ENCODE measurements at places on chromosomes 12 and 14. TPM values are rescaled to one million over a fixed set of nuclear protein-coding genes. Genes with fewer than 3 reads are reported as not detected.

Gene BCL11B
- total RNA-seq = 17.6 TPM

Gene RNASE4
- total RNA-seq = 31.1 TPM

Gene TMTC1
- 21.9 TPM for total RNA-seq

Gene SOX5
- 16.4 TPM for total RNA-seq

Gene SYNDIG1L
- not detected for total RNA-seq

Gene LTB4R2
- 13.9 TPM for total RNA-seq

Gene IFNG-AS1
- total RNA-seq = 0.49 TPM

Gene TAS2R13
- 6.2 TPM for total RNA-seq

Gene KLRF1
- 0.39 TPM for total RNA-seq

Gene RFX4
- total RNA-seq = not detected

Gene PZP
- total RNA-seq = 0.20 TPM

DNA sequence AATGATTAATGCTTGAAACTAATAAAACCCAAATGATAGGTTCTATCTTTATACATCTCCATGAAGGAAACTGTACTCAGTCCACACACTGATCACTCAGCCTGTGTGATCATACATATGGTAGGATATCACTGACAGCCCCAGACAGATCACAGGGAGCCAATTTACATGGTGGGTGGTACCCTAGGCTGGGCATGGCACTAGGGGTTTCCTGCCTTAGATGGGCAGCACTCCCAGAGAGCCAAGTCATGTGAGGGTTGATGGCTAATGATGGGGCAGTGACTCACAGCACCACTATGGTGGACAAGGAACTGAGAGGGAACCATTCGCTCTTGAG is 89.6 kb upstream of the PTPRR start:
- no peak for DNase-seq

DNA sequence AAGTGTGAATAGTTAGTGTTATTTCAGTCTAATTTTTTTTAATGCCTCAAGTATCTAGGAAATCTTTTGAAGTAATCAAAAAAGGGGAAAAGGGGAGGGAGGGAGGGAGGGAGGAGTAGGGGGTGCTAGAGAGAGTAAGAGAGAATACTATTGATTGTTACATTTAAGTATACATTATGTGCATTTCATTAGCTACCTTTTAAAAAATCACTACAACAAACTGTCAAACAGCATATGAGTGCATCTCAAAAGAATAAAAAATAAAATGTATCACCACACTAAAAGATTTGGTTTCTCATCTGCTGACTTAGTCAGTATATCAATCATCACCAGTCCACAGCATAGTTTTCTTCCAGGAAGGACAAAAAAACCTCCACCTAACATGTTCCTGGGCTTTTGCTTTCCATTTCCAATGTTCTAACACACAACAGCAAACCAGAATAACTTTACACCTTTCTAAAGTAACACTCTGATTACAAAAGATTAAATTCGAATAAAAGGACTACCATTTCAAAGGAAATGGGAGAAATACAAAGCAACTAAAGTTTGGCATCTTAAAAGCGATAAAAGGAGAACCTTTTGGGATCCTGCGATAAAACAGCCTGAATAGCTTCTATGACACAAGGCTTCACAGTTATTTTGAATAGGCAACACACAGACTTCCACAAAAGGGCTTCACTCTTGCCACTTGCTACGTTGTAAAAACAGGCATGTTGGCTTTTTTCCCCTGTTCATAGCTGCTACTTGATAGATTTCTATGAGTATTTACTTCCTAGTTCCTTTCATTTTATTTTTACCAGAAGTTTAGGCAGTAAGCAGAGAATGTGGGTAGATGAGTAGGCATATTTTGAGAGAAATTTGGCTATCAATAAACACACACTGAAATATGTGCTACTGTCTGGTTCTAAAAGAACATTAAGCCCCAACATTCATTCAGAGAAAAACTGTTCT is 160.9 kb downstream of the EPS8 start:
- no peak for DNase-seq

DNA sequence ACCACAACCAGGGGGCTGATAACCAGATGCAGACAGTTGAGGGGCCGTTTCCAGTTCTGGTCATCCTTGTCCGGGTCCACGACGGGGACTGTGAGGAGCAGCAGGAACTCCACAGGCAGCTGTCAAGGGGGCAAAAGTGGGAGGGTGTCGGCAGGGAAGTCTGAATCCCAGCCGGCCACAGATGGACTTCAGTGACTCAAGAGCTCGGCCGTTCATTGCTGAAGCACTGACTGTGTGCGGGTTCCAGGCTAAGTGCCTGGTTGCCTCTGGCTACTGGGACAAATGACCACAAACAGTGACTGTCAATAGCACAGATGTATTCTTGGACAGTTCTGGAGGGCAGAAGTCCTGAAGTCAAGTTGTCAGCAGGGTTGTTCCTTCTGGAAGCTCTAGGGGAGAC is 19.6 kb downstream of the SLC8B1 start:
- DNase-seq = no peak

DNA sequence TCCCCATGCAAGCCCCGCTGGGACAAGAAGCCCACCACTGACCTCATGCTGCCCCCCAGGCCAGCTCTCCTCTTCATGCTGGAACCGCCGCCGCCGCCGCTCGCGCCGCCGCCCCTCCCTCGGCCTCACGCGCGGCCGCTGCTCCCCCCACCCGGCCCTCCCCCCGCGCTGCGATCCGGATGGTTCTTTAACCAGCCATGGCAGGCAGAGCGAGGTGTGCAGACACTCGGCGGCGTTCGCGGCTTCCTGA is at the start of gene DCAF5:
Gene DCAF5 (minus strand): TSS at position 218 of the 250 bp plus-strand sequence. CDS start 141 bp downstream, at position 77.
- DNase-seq = no peak

DNA sequence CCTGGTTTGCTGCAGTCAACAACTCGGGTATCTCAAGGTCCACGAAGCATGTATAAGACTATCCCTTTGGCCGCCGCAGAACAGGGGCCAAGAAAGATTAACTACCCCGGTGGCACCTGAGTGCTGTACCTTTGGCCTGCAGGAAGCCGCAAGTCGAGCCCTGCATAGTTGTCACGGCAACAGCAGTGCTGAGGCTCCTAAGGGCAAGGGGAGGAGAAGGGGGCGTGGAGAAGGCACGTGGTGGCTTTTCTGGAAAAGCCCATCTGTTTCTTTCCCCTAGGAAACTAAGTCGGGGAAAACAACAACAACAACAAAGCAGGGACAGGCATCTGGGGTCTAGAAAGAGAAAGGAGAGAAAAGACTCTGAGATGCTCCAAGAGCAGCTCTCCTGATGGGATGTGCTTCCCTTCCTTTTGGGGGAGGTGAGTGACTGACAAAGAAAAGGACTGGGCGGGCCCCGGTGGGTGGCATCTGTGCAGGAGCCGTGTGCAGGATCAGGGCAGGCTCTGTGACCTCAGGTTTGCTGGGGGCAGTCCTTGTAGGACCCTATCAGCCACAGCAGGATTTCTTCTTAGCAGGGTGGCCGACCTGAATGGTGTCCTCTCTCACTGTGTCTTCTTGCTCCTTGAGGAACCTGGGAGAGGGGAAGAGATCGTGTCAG is 123.9 kb downstream of the PRMT8 start:
- DNase-seq = no peak

GRCh38 chr12:5611162-5611561 is 179.3 kb downstream of the NTF3 start:
- no peak for DNase-seq

DNA sequence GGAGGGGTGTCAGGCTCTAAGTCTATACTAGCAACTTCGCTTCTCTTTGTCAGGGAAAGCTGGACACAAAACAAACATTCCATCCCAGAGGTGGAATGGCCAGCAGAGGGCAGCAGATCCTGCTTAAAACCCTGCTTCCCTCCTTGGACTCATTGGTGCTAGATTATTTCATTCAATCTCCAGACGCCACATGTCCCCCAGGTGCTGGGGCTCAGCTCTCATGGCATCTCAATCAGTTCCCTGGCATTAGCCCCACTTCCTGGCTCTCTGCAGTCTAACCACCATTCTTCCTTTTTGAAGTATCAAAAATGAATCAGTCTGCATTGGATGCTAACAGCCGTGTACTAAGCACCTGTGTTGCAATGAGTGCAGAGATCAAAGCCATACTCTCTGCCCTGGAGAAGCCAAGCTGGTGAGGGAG is 8.1 kb upstream of the PPP1R1A start:
- DNase-seq = peak; percentile 7

DNA sequence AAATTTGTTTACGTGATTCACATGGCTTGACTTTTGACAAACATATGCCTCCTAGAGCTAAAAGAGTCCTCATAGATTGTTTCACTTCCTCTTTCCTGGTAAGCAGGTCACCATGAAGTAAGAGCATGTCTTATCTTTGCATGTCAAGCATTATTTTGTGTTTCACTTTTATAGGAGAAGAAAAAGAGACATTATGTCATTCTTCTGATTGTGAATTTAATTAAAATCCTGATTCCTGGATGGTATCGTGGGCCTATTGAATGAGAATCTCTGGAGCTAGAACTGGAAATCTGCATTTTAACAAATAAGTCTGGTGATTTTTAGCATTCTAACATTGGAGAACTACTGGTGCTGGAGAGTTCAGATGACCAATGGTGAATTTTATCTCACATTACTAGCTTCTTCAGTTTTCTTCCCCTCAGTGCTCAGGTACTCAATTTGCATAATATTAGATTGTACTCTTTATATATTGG is 218.6 kb upstream of the ATP2B1 start:
- no peak for DNase-seq

GRCh38 chr12:2683283-2684025 is 111.3 kb upstream of the FKBP4 start:
- no peak for DNase-seq

GRCh38 chr12:67795236-67795635 is 146.7 kb downstream of the DYRK2 start:
- no peak for DNase-seq

DNA sequence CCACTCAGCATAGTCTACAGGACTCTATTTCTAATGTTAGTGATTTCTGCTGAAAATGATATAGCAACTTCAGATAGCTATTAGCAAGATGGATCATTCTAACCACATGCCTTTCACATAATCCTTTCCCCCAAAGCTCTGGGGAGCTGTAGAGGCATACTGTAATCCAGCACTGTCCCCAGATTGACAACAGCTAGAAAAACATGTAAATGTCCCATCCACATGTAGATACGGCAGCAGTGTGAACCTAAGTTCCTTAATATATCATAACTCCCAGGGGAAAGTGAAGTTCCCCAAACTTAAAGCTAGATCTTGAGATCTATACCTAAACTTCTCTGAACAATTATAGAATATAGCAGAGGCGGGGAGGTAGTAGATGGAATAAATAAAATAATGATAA is 14.0 kb downstream of the ZNF664 start:
- no peak for DNase-seq

GRCh38 chr14:64324895-64325294 is 30.7 kb upstream of the ESR2 start:
- DNase-seq = no peak

- DNase-seq = no peak
Observed at GRCh38 chr12:55985341-55985740, 11.5 kb downstream of the RAB5B start.

DNA sequence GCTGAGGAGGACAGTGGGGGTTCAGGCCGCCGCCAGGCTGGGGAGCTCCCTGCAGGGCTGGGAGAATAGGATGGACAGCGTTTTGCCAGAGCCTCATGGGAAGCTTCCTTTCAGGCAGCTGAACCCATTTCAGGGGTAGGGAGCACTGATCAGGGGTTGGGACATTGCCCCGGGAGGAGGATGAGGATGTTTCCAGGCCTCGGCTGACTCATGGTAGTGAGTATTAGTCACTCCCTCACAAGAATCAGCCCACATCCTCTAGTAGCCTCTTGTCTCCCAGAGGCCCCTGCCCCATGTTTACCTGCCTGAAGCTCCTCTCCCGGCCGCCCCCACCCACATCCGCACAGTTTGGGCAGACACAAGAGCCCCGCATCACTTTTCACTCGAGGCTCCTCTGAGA is 89.8 kb downstream of the ZFP36L1 start:
- no peak for DNase-seq

DNA sequence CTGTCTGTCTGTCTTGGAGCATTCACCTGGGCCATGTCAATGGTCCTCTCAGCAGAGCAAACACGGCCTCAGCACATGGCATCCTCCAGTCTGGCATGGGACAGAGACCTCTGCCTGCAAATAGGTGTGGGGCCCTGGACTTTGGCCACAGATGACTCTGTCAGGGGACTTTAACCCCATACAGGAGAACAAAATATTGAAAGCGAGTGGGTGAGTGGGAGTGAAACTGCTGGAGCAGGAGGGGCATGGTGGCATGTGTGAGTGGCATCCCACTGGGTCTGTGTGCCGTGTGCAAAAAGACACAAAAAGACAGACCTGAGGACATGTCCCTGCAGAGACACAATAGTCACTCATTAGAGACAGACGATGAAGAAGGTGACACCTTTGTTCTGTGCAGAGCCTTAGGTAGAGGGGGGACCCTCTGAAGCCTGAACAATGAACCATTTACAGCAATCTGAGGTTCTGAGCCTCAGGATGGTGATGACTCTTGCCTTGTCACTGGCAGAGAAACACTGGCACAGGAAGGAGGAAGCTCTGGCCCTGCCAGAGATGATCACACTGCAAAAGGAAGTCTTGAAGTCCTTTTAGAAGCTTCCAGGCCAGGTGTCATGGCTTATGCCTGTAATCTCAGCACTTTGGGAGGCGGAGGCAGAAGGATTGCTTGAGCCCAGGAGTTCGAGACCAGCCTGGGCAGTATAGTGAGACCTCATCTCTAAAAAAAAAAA is 7.5 kb downstream of the LAG3 start:
- no peak for DNase-seq

GRCh38 chr14:37061697-37062096 is 110.7 kb downstream of the SLC25A21 start:
- no peak for DNase-seq

- no peak for DNase-seq
Observed at GRCh38 chr12:55642267-55642666, 5.6 kb downstream of the OR10P1 start.

- DNase-seq = no peak
Observed at GRCh38 chr14:38752341-38752740, 350.7 kb downstream of the SEC23A start.

DNA sequence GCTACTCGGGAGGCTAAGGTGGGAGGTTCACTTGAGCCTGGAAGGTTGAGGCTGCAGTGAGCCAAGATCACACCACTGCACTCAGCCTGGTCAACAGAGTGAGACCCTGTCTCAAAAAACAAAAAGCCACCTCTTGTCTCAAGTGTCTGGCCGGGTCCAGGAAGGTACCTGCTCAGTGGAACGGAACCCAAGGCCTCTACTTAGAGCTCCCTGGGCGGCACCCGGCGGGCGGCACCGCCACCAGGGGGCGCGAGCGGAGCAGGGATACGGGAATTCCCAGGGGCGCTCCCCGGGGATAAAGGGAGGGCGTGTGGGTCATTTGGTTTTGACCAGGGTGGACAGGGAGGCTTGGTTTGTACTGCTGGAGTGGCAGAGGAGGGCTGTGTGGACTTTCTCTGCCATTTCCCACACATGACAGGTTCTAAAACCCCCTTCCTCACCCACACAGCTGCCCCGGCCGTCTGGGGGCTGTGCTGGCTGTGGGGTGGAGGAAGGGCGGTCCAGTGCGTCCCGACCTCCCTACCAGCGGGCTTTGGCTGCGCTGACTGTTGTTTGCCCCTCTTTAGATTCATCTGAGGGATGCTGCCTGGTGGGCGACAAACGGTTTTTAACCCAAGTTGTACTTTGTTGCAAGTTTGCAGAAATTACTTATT is 91.4 kb downstream of the SETD3 start:
- no peak for DNase-seq

- DNase-seq = no peak
Observed at GRCh38 chr12:10982244-10982643, 4.5 kb downstream of the TAS2R50 start.
